ENCODE measurements at places on chromosomes 4 and X.
A peak's percentile ranks its signal among the peaks of the same experiment; 100 is the strongest.

- DNase-seq, result no peak
Measured at GRCh38 chr4:153469031-153469430, 2.9 kb downstream of the TMEM131L start.

DNA sequence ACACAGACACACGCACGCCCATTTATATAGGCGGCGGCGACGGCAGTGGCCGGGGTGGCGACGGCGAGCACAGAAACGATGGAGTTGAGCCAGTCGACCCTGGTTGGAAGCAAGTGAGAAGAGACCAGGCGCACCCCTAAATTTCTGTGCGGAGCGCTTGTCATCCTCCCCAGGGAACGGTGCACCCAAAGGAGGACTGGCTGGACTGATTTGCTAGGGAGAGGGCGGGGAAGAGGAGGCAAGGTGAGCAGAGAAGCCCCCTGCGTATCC, 302 bp downstream of the NHS start:
- DNase-seq, result no peak

GRCh38 chr4:103498161-103499070, 221.4 kb downstream of the TACR3 start:
- no peak for DNase-seq

DNA sequence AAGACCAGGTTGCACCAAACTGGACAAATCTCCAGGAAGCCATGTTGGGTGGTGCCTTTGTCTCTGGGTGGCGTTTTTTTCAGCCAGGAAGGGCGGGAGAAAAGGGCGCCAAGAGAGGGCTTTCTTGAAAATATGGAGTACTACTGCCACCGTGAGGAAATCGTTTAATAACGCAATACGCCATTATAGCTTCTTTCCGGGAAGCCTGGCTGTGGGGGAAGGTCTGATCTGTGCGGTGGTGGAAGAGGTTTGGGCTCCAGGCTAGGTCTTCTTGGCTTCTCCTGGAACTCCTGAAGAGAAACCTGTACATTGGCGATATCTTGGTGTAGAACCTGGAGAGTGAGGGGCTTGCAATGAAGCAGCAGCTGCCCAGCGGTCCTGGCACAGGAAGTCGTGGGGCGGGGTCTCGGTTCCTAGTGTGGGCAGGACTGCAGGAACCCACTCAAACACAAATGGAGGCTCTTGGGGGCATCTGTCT, 202.7 kb downstream of the OR13H1 start:
- DNase-seq, result no peak

DNA sequence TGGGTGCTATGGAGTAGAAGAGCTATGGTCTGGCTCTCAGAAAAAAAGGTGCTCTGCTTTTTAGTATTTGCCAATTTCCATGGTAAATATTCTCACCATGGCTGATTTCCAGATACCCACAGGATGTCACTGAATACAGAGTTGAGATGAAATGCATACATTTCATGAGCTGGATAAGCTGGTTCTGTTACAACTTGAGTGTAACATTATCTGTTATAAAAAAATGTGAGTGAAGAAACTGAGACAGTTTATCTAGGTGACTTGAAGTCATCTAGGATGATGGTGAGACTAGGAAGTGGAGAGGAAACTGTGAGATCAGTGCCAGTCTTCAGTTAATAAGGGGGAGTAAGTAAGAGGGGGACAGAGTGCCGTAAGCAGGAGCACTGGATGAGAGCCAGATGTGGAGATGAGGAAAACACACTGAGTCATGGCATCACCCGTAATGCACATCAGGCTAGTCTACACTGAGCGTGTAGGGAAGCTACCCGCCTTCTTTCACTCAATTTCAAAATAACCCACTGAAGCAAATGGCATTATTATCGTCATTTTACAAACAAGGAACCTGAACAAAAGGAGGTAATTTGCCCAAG, 5.0 kb downstream of the HPSE start:
- peak; percentile 75 for DNase-seq

- no peak for DNase-seq
Measured at GRCh38 chr4:56305390-56305789, 81.9 kb downstream of the AASDH start.

GRCh38 chrX:13755254-13755653, 20.7 kb downstream of the OFD1 start:
- DNase-seq, result no peak

GRCh38 chrX:16594490-16594889, 55.5 kb upstream of the S100G start:
- no peak for DNase-seq

GRCh38 chr4:116925900-116926457, 159.4 kb downstream of the TRAM1L1 start:
- DNase-seq, result no peak

DNA sequence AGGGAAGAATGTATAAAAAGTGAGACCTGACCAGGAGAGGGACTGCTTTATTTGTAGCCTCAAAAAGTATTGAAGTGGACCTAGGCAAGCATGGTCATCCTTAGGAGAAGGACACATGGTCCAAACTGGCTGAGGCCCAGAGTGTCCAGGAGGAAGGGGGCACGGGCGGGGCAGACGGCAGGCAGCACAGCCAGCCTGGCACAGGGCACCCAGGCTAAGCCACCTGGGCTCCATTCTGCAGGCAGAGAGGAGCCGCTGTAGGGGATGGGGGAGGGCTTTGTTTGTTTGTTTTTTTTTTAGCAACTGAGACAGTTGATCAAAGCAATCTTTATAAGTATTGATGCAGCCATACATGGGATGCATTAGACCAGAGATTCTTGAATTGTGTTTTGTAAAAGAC, 188.6 kb downstream of the PRDM5 start:
- DNase-seq, result no peak

DNA sequence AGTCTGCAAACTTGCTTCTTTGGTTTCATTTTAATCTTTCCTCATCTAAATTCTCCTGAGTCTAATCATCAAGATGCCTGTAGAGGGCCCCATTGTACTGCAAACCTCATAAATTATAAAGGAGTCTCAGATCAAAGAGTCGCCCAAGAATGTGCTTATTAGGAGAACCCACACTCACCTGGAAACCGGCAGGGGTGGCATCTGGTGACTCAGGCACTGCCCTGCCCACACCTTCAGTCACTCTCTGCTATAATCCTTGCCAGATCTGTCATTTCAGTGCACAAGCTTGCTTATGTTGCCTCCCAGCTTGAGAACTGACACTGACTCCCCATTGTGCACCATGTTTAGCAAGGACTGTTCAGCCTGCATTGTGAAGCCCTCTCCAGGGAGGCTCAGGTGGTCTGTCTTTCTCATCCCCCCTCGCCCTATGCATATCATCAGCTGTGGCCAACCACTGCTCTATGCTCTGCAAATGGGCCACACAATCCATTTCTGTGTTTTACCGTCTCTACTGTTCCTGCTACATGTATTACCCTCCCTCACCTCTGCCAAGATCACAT, 12.4 kb downstream of the EPGN start:
- peak; percentile 83 for DNase-seq

DNA sequence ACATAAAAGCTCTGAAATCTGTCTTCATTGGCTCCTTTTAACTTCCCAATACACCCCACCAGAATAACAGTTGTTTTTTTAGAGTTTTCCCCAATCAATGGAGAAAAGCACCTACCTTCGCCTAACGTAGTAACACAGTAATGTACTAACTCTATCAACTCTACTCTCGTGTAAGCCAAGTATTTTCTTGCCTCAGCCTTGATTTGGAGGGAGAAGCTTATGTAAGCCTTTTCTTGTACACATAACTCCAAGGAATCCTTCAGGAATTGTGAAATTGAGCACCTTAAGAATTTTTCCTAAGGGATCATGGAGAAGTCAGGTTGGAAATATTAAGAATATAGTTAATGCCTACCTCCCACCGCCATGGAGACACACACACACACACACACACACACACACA, 181.2 kb downstream of the RAPGEF2 start:
- no peak for DNase-seq

GRCh38 chr4:110371016-110371770, 104.8 kb upstream of the ENPEP start:
- no peak for DNase-seq

DNA sequence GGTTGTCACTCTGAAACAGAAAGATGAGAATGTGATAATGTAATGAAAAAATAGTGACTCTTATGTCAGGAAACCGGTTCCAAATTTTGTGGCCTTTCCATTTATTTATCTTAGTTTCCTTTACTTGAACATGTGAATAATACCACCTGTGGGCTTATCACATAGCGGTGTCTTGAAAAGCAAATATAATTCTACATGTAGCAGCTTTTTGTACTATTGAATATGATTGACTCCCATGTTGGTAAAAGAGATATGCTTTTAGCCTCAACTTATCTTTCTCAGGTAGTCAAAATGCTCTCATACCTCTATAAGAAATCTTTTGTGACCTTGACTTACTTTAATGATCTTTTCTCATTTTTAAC, 12.0 kb downstream of the PRDM8 start:
- no peak for DNase-seq
